ENCODE measurements at places on chromosomes 16 and 17.

DNA sequence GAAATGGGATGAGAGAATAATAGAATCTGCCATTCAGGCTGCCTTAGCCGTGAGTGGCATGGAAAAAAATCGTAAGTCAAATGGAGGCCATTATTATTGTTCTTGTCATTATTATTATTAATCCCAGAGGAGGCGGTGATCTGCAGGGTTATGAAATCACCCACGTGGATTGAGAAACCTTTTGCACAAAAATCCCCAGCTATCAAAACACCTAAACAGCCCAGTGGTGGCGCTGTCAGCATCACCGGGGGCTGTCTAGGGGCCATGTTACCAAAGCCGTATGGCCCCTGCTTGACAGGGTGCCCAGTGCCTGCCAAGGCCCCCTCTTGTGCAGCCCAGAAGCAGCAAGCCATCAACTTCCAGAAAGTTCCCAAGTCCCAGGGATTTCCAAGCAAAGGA is 25.2 kb downstream of the CNGB1 start:
- no peak for DNase-seq

DNA sequence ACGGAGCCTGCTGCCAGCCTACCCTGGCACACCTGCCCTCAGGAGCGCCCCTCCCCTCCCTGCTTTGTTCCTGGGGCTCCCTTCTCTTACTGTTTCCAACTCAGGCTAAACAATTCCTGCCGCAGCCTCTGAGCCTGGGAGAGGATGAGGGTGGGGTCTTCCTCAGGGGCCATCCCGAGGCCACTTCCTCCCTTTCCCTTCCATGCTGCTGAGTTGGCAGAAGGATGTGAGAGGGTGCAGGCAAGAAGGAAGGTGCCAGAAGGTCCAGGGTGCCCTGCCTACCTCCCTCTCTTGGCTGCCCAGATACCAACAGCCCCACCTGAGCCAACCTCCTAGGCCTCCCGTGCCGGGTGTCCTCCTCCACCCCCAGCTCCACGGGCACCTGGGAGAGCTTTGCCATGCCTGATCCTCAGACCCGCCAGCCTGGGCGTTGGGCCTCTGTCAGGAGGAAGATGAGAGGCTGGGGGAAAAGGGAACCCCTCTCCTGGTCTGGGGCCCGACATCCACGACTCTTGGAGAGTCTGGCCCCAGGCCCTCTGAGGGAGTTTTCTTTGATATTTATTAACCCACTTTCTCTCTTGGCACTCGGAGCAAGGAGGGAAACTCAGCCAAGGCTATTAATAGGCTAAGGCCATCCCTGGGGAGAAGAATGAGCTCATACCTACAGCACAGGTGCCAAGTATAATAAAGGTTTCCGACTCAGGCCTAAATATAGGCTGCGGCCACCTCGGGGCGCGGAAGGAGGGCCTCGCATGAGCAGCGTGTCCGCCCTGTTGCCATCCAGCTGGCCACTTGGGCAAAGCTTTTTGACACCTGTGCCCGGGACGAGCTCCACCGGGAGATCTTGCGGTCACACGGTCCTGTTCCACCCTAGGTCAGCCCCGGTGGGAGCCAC is 232.0 kb downstream of the ENGASE start:
- DNase-seq = no peak

DNA sequence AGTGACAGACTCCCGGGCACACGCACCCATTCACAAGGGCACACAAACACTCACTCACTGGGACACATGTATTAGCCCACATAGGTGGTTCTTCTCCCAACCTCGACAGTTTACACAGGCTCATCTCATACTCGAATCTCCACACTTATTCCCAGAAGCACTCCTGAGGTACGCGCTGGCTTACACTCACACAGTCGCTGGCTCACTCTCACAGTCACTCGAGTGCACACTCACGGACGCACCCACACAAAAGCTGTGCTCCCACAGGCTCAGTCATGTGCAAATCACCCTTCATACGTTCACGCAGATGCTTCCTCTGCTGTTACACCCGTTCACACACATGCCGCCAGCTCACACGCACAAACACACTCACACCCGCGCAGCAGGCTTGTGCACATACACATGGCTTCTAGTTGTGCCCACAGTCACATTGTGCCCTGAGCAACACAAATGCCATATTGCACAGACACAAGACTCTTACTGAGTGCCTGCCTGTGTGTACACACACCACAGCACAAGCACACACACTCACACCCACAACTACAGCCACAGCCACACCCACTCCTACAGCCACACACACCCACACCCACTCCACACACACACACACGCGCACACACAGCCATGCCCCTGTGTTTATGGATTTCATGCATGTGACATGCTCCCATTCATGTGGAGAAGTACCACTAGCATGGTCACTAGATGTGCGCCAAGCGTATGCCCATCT is 8.4 kb upstream of the PRR29 start:
- no peak for DNase-seq

- no peak for DNase-seq
Measured at GRCh38 chr17:42530952-42531454, 5.0 kb upstream of the NAGLU start.

DNA sequence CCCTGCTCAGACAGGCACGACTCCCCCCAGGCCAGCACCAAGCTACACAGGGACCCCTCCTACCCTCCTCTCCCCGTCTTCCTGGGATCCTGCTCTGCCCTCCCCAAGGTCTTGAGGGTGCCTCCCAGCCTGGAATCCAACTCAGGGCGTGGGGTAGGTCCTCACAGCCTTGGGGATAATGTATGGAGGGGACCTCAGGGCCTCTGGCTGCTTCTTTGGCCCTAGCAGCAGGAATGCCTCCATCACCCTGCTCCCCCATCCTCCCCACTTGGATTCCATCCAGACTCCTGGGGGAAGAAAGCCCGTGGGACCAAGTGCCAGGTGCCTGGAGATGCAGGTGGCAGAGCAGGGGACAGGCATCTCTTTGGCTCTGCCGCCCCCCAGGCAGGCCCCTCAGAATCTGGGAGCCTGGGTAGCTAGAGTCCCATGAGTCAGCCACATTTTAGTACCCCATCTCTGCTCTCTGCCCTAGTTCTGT is 10.7 kb upstream of the STAC2 start:
- DNase-seq = no peak

DNA sequence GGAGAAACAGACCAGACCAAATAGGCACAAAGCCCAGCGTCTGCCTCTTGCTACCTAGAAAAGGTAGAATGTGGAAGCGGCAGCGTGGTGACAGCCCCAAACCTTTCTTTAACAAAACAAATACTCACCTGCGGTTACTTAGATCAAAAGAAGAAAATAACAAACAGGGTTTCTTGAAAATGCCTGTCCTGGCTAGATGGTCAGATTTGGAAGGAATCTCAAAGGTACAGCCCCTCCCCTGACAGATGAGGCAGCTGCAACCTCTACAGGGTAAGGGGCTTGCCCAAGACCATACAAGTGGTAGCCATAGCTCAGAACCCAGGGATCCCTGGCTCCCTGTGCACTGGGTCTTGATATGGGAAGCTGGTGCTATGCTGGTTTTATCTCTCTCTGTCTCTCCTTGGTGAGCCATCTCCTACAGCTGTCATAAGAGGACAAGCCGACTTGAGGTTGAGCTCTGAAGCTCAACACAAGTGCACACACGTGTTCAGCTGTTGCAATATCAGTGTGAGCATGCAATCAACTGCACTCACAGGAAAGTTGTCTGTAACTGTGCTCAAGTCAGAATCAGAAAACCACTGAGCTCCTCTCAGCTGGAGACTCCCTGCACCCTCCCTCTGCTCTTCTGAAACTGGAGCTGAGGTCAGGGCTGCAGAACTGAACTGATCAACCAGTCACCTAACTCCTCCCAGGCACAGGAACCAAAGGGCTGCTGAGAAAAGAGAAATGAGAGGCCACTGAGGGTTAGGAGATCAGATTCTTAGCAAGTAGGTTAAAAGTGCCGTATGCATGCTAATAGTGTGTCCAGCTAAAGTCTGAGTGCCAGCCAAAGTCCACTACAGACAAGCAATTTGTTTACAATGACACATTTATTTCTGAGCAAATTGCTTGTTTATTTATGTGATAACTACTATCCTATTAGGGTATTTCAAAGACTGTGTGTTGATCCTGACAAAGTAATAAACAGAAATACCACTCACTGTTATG is 6.1 kb upstream of the RNF157 start:
- DNase-seq = no peak

GRCh38 chr17:57877803-57878377 is 28.0 kb upstream of the MRPS23 start:
- no peak for DNase-seq

GRCh38 chr16:59959311-59959710 is 1225.2 kb upstream of the GOT2 start:
- no peak for DNase-seq

DNA sequence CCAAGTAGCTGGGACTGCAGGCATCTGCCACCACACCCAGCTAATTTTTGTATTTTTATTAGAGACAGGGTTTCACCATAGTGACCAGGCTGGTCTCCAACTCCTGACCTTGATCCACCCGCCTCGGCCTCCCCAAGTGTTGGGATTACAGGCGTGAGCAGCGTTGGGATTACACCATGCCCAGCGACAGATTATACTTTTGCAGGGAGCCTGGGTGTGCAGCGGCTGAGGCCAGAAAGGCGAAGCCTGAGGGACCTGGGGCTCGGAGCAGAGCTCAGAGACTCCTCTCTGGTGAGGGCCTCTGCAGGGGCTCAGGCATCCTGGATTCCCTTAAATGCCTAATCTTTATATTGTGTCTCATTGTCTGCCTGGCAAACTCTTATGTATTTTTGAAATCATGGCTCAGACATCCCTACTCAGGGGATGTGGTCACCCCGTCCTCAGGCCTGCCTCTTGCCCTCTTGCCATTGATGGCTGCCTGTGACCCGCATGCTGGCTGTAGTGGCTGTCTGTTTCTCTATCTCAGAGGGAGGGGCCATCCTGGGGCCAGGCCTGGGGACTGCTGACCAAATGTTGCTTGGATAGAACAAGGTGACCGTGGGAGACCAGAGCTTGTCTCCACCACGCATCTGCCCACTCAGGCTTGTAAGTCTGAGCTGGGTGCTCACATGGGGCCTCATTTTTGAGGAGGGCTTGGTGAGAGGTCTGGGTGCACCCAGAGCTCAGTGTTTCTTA is 42.6 kb downstream of the B9D1 start:
- no peak for DNase-seq

DNA sequence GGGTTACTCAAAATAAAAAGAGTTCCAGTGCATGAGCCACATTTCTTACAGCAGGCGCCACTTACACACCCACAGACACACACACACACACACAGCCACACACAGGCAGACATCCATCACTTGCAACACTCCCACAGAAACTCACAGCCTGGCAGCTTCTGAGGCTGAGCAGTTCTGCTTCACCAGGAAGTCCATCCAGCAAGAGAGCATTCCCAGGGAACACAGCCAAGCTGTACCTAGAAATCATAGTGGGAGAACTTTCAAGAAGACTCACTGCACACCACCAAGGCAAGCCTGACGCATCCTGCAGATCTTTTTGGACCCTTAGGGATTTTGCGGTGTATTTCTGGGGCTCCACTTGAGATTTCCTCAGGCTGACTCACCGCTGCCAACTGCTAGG is 140.9 kb upstream of the WSB1 start:
- DNase-seq = no peak

GRCh38 chr17:31453896-31454295 is 62.4 kb downstream of the RAB11FIP4 start:
- DNase-seq = no peak

- DNase-seq = no peak
Measured at GRCh38 chr16:55146966-55147365, 177.0 kb upstream of the IRX6 start.

DNA sequence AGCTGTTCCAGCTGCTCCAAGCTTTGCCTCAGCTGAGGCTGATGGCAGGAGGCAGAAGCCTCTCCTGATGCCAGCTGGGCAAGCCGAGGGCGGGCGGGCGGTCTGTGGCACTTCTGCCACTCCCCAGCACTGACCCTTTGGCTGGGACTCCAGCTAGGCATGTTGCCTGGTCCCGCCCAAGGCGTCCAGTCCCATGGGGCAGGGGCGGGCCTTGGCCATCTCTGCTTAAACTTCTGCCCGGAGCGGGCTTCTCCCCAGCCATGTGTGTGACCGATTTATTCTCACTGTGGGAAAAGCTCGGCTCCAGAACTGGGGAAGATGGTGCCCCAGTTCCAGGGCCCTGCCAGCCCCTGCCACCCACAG is 349.1 kb downstream of the SEC14L1 start:
- no peak for DNase-seq

GRCh38 chr17:63785556-63785955 is 11.6 kb downstream of the DDX42 start:
- no peak for DNase-seq

DNA sequence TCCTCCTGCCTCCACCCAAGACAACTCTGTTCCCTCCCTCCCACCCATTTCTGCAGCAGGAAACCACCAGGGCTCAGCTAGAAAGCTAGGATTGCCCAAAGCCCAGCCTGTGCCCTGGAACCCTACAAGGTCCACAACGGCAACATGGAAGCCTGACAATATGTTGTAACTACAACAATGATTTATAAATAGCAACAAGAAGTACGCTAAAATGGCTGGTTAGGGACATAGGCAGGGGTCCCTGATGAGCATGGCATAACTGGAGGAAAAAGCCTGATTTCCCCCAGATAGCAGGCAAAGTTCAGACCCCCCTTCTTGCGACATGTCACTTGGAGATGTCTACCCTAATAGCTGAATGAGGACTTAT is 6.6 kb downstream of the ST3GAL2 start:
- DNase-seq = no peak

- no peak for DNase-seq
Measured at GRCh38 chr17:17106756-17107155, 64.5 kb downstream of the MPRIP start.

DNA sequence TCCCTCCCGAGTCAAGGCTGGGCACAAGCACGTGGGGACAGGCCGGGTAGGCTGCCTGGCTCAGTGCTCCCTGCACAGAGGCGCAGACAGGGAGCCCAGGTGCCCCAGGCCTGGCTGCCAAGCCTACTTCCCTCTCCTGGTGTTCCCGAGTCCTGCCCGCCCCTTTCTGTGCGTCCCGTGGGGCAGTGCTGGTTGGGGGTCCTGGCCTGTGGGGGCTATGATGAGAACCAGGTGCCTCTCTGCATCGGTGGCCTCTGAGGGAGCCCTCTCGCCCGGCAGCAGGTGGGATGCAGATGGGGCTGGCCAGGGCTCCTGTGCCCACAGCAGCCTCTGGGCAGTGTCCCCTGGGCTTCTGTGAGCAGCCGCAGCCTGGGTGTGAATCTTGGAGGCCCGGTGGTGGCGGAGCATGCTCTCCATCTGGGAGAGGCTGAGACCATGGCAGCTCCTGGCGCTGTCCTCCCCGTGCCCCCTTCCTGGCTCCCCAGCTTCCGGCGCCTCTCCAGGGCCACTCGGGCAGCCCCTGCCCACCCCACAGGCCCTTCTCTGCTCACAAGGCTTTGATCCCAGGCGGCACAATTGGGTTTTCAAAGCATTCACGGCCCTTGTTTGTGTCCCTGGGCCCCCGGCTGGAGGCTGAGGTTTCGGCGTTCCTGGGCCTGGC is 7.2 kb downstream of the CENPX start:
- DNase-seq = no peak

GRCh38 chr17:58969156-58969555 is 137.5 kb downstream of the TRIM37 start:
- DNase-seq = no peak

GRCh38 chr16:30623536-30624283 is 13.5 kb upstream of the ZNF689 start:
- DNase-seq = no peak

Measured in amniotic stem cell (primary cell).